ENCODE measurements at places on chromosomes 7 and 10.

GRCh38 chr7:122790132-122790531 lies 87.4 kb upstream of the RNF148 start:
- no peak for DNase-seq

DNA sequence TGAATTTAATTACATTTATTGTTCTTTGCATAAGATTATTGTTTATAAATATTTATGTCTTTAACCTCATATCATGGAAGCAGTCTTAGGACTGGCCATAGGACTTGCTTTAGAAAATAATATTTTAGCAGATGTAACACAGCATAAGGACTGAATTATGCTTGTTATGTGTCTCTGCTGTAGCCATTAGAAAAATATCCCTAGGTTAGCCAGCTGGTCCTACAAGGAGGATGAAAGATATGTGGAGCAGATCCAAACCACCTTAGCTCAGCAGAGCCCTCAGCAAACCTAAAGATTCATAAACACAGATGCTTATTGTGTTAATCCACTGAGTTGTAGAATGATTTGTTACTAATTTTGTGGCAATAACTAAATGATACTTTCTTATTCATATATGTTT lies 166.0 kb upstream of the COL1A2 start:
- no peak for DNase-seq

DNA sequence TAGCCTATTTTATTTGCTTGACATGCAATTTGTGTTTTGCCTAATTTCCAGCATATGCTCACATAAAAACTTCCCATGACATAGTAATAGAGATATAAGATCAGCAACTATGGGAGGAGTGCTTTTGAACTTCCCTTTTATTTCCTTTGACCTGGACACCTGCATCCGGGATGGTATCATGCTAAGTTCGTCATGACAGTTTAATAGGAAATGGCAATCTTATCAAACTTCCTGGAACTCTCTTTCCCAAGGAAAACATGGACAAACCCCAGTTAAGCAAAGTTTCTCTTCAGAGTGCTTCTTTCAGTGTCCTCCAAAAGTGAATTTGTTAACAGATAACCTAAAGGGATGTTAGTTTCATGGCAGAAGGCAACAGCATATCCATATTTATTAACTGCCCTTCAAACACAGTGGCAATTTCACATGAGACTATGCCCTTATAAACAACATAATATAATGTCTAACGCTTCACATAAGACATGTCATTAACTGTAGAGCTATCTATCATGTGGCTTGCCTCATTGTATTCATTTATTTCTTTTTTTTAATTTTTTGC lies 474.7 kb upstream of the SEMA3A start:
- DNase-seq, result no peak

- no peak for DNase-seq
Observed at GRCh38 chr10:7327885-7328284, 82.9 kb downstream of the SFMBT2 start.

DNA sequence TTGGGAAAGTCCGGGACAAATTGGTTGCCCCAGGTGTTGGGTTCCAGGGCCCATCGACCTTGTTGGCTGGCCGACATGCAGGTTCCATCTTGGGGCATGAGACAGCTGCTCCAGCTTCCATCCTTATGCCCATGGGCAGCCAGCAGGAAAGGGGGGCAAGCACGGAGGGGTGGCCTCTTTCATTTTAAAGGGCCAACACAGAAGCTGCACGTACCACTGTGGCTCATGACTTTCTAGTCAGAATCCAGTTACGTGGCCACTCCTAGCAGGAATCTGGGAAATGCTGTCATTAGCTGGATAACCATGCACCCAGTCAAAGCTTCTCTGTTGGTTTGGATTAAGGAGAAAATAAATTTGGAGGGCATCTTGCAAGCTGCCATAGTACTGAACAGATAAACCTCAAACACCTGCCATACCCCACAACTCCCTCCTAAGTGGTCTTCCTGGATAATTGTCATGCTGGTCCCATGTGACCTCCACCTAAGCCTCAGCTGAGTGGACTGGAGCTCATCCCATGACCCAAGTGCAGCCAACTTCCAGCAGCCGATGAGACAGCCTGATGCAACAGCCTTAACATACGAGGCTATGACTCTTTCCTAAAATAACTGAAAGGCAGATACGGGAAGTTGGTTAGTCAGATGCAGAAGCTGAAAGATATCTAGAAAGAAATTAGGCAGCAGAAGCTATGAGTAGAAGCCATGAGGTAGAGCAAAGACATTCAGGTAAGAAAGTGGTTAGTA lies 21.4 kb upstream of the GSDME start:
- DNase-seq, result no peak

Measured in T-cell (primary cell).